CD4-positive, alpha-beta memory T cell (primary cell): ENCODE measurements at places on chromosomes 1 and 21. TPM values are rescaled to one million over a fixed set of nuclear protein-coding genes. Genes with fewer than 3 reads are reported as not detected.

Gene OR2M5
- polyA plus RNA-seq: not detected

DNA sequence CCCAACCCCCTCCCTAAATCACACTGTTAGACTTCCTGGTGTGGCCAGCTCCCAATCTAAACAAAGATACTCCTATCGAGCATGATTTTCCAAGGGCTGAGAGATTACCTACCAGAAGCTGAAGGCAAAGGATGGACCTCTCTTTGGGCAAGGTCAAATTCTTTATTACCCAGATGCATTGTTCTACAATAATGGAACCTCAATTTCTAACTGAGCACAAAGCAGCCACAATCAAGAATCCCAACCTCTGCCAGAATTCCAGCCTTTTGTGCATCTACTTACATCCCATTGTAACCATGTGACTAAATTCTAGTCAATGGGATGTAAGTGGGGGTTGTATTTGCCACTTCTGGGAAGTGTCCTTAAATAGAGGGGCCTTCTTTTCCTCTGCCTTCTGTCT is 24.9 kb upstream of the VPS26C start:
- DNase-seq: no peak

DNA sequence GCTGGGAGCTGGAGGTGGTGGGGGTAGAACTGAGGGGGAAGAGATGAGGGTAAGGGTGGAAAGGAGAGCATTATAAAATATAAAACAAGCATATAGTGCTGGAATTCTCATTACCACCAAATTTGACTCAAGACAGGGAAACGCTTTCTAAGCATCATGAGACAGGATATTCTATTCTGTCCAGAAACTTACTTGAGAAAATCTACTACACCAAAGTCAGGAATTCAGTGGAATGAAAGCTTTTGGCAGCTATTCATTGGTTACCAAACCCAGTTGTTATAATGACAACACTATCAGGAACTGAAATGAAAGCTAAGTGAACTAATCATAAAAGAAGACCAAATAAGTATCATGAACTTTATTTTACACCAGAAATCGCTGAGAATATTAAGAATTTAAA is 14.5 kb downstream of the AIDA start:
- DNase-seq: no peak

GRCh38 chr1:233367057-233367803 is 39.7 kb downstream of the MAP3K21 start:
- no peak for DNase-seq

DNA sequence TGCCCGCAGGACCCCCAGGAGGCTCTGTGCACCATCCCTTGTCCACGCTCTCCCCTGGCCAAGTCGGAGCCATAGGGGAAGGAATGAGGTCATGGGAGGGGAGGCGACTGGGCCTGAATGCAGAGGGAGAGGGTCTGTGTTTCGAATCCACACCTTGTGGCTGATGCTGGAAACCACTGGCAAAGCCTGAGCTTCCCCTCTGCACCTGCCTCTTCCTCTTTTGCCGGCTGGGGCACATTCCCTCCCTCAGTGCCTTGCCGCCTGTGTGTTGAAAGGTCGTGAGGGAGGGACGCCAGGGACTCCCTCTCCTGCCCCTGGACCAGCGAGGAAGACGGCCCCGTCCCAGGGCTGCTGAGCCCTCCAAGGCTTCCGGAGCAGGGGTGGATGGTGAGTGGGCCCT is 27.3 kb downstream of the PRDM16 start:
- no peak for DNase-seq

- DNase-seq: no peak
These were observed 41.7 kb downstream of the SLC30A1 start for GRCh38 chr1:211537253-211537652.

- no peak for DNase-seq
These were observed 1.7 kb upstream of the ANGPTL7 start for GRCh38 chr1:11187494-11187893.

Gene VHLL
- polyA plus RNA-seq: not detected

DNA sequence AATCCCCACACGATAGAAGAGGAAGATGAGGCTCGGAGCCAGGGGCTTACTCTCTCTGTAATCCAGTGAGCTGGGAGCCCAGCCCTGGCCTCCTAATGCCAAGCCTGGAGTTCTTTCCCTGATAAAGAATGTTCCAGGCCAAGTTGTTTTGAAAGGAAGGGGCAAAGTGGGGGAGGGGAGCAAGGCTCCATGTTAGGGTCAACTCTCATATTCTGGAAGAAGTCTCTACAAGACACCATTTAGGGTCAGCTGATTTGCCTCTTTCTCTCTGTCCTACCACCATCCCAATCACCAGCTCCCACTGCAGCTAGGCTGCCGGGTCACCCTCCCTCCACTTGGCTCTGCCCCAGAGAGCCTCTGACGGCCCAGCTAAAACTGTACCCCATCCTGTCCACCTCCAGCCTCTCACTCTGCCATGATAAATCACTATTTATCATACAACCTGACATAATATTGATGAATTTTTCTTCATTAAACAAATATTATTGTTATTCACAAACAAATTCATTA is 95.0 kb downstream of the GLIS1 start:
- no peak for DNase-seq

Gene OLIG1
- polyA plus RNA-seq: not detected

Gene RIPK4
- polyA plus RNA-seq: not detected

- DNase-seq: peak; percentile 64
These were observed 53.1 kb downstream of the RIMS3 start for GRCh38 chr1:40612345-40612831.

DNA sequence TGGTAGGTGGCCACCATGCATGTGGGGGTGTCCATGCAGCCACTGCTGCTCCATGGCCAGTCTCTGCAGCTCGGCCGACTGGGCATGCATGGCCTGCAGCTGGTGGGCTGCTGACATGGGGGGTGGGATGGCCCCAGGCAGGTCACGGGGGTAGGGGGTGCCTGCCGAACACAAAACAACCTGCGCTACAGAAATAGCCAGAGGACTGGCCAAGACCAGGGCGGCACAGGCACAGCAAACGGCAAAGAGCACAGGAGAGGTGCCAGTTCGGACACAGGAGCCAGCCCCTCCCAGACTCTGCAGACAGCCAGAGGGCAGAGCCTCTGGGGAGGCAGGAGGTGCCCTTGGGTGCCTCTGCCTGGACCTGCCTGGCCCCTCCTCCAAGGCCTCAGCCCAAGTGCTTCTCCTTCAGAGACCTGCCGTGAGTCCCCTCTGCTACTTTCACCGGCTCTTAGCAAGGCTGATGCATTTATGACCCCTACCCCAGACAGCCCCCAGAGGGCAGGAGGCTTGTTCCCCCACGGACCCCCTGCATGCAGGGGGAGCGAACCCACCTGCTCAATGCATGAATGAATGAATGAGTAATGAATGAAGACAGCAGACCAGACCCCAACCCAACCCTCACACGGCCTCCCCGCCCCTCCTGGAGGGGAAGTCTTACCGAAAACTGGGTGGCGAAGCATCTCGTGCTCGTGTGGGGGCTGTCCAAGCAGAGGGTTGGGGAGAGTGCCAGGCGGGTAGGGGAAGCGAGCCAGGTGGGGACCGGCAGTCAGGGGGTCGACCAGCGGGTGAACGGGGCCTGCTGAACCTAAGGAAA is 37.7 kb downstream of the SLC45A1 start:
- no peak for DNase-seq

Gene PLA2G2C
- polyA plus RNA-seq: not detected

DNA sequence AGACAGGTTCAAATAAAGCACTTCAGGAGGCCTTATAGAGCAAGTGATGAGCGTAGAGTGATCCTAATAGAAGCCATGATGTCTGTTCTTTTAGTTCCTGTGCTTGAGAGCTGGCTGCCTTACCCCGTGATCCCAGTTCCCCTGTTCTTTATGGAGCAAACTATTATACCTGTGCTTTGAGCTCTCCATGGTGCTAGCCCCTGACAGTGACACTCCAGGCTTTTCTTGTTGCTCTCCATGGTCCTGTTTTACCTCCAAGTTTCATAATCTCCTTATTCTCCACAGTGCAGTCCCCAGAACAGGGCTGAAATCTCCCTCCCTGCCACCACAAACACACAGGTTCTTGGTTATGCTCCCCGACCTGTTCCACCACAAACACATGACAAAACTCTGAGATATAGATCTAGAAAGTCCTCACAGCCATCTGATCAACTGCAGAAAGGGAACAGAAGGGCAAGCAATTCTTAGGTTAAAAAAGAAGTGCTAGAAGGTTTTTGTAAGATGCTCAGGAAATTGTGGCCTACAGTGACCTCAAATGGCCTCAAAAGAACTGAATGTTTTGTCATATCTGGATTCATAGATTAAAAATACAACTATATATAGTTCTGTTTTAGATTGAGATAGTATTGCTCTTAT is 6.0 kb downstream of the CADM3 start:
- DNase-seq: peak; percentile 20

Gene KIF26B
- polyA plus RNA-seq: 0.10 TPM

DNA sequence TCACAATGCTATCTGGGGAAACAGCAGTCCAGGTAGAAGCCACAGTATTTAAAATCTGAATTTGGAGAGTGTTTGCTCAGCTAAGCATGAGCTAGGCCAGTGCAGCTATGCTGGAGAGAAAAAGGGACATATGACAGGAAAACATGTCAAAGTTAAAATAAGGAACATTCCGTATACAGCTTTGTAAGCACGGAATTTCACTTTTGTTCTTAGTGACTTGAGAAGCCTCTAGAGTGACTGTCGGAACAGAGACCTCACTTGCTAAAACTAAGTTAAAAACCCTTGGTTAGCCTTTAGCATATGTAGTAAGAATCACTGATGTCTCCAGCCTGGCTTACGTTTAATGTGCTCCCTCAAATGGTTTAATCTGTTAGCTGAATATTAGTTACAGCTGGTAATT is 661.7 kb downstream of the KCNT2 start:
- no peak for DNase-seq

Gene HSPA6
- polyA plus RNA-seq: not detected

Gene TMIGD3
- not detected for polyA plus RNA-seq

GRCh38 chr1:2290595-2291510 is 62.7 kb downstream of the SKI start:
- DNase-seq: peak; percentile 79

DNA sequence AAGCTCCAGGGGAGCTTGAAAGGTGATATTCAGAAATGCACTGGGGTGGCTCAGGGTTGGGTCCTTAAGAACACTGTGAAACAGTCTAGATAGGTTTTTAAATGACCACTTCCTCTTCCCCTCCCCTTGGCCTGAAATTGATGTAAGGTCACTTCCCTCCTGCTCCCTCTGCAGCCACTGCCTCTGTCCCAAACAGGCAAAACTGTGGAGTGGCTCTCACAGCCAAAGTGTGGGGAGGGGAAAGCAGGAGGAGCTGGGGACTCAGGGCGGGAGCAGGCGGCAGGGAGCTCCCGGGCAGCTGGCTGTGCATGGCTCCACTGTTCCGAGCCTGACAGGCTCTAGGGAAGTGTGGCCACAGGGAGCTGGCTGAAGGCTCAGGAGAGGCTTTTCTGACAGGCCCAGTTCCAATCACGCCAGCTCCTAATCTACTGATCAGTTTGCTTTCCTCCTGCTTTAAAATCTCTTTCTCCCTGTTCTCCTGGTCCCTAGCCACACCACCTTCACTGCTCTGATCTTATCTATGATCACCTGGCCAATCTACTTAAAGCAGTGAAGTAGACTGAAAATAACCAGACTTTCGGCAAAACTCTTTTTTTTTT is 5.1 kb upstream of the CSRP1 start:
- no peak for DNase-seq

Gene S1PR1
- 277 TPM for polyA plus RNA-seq

Gene NPPB
- not detected for polyA plus RNA-seq

GRCh38 chr1:157274698-157275534 is 136.7 kb upstream of the ETV3 start:
- DNase-seq: no peak

DNA sequence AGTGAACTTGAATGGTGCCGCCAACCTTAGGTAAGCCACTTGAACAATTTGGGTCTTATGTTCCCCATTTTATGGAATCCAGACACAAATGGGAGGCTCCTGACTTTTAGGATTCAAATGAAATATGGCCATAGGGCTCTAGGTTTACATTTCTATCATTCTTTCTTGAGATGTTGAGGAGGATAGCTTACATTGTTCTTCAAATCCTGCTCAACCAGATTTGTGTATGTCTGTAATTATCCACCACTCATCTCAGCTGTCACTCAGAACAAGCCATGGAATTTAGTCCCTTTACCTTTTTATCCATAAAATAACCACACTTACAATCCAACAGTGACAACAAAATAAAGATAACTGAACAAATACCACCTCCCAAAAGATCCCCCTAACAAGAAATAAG is 682.9 kb upstream of the PTBP2 start:
- DNase-seq: no peak

DNA sequence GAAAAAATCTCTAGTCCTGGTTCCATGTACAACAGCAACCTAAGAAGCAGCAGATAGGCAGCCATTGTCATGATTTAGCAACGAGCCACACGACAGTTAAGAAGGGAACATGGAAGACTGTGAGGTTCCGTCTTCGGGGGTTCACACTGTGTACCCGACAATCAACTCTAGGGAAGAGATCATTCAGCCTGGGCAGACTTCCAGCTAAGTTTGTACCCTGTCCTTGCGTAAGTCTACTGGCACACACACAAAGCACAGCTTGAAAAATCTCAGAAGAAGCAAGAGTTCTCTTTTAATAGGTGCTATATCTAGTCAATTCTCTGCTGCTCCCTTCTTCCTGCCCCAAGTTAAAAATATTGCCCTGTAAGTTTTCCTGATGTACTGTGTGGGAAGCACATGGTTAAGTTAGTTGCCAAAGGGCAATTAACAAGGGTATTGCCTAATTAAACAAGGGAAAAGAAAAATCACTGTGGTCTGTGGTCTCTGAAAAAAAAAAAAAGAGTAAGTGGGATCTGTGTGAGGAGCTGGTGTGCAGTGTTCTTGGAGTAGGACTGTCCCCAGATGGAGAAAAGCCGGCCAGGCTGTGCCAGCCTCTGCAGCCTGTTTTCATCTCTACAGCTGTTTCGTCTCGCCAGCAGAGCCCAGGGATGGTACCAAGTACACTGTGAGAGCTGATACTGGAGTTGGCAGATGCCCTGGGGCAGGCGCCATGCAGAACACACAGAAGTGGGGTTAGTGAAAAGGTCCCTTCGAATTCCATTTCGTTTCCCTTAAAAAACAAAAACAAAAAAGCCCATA is 6.4 kb upstream of the MYBPHL start:
- no peak for DNase-seq

DNA sequence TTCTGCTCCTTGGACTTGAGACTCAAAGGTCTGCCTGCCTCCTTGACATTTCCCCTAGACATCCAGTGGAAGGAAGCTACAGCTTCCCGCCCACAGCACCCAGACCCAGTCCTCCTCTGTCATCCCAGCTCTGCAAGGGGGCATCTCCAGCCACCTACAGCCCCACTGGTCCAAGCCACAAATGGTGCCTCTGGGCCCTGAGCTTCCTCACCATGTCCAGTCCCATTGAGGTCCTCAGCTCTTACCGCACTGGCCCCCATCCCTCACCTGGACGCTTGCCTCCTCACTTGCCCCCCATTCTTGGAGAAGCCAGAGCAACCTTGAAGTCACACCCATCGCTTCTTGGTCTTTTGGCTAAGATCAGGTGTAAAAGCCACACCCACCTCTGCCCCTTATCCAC is 13.2 kb downstream of the PODN start:
- DNase-seq: no peak

Gene GPR161
- polyA plus RNA-seq: 0.09 TPM

Gene HSD3B1
- polyA plus RNA-seq: not detected

GRCh38 chr1:45802343-45803298 is 791 bp upstream of the MAST2 start:
- no peak for DNase-seq
